Occipital lobe (tissue), 3 donors: ENCODE measurements at places on chromosomes 1 and 21.

DNA sequence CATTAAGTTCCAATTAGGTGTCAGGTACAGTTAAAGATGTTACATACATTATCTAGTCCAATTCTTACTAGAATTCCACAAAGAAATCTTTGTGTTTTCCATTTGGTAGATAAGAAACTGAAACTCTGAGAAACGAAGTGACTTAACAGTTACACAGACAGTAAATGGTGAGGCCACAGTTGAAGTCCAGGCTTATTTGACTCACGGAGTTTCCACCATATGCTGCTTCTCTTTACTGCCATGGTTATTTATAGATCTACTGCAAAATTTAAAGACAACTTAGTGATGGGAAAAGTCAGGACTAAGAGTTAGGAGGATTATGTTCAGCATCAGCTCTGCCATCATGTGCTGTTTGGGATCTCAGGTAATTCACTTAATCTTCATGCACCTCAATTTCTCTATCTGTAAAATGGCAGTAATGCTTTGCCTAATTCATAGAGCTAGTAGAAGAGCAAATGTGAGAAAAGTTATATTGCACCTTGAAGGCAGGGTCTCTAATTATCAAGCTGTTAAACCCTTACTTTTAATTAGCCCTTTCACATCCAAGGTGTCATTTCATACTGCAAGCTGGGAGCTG, 26.2 kb upstream of the SAMSN1 start:
- DNase-seq, result no peak

GRCh38 chr1:75589637-75590036, 21.3 kb downstream of the SLC44A5 start:
- no peak for DNase-seq

DNA sequence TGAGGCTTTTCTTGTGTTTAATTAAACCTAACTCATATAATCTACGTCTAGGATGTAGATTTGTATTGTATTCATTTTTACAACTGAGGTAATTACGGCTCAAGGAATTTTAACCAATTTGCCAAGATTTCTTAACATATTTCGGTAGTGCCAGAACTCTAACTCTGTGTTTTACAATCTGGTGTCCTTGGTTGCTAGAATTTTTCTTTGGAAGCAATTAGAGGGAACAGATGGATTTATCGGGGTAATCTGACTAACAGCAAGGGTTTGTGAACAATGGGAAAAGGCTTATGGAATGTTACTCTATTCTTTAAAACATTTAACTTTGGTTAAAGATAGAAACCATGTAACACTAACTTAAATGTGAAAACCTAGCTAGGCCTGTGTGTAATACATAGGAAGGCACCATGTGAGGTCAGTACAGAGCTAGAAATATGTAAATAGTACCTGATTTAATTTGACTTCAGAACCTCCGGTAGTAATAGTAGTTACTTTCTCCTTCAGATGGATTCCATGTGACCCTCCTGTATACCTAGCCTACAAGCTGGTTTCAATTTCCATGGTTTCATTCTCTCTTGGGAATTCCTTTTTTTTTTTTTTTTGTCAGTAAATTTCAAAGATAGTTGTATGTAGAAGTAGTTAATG, 1.2 kb downstream of the MTF2 start:
- no peak for DNase-seq

DNA sequence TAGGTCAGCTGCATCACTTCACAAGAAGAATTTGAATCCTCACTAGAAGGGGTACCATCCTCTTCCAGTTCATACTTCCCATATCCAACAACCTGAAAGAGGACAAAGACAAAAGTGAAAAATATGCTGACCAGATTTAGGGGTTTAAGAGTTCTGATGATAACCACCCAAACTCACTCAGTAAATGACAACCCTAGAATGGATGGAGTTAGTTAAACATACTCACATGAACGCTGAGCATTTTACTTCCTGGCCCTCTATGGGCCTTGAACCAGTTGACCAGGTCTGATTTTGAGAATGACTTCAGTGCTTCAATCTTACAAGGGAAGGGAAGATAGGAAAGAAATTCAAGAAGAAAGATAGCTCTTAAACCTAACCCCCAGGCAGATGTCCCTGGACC, 89.2 kb downstream of the NRDC start:
- no peak for DNase-seq

GRCh38 chr1:50181027-50181663, 72.4 kb downstream of the ELAVL4 start:
- DNase-seq, result no peak

DNA sequence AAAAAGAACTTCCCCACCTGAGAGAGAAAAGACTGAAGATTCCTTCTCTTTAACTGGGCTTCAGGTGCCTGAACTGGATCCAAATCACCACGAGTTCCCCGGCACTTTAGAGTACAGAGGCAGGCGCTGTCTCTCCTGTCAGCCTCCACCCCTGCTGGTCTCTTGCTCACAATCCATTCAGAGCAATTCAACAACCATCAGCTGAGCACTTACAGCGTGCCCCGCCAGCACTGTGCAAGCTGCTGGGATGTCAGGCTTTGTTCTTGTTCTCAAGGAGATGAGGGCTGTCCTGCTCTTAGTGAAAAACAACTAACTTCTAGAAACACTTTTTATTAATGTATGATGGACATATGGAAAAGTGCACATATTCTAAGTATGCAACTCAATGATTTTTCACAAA, 68.7 kb upstream of the VAMP3 start:
- DNase-seq, result peak; percentile 31

GRCh38 chr1:244788493-244789275, 46.8 kb upstream of the COX20 start:
- DNase-seq, result no peak

- no peak for DNase-seq
These were observed 15.4 kb downstream of the ACTRT2 start for GRCh38 chr1:3036447-3037280.

- DNase-seq, result no peak
These were observed 75.7 kb downstream of the GALNT2 start for GRCh38 chr1:230142608-230143210.

- no peak for DNase-seq
These were observed 19.2 kb downstream of the CD247 start for GRCh38 chr1:167499106-167499505.

DNA sequence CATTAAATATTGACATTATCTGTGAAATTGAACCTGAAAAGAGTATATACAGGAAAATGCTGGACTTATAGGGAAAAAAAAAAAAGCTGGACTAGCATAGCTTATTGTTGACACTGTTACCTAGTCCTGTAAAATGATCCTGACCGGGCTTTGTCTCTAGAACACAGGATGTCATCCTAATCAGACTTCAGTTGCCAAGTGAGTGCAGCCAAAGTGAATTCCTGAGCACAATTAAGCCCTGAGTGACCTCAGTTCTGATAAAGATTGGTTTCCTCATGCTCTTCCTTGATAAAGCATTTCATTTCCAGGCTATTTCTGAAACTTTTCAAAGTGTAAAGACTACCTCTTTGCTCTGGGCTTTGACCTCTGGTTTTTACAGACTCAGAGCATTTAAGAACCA, 19.8 kb downstream of the SELP start:
- no peak for DNase-seq

DNA sequence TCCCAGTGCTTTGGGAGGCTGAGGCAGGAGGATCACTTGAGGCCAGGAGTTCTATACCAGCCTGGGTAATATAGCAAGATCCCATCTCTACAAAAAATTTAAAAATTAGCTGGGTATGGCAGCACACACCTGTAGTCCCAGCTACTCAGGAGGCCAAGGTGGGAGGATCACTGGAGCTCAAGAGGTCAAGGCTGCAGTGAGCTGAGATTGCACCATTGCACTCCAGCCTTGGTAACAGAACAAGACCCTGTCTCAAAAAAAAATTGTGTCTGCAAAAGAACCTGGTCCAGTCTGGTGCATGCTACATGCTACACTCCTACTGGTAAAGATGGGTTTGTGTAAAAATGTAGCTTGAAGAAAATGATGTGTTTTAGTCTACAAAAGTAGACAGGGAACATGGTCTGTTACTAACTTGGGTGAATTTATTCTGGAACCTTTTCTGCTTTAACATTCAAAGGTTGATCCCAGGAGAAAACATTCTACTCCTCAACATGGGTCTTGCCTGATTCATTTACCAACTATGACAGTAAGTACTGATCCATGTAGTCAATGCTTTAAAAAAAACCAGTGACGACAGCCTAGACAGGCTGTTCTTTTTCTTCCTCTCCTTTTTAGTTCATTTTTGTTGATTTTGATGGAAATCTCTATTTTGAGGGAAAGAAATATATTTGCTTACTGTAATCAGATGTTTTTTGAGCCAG, 32.7 kb upstream of the ENAH start:
- DNase-seq, result no peak

GRCh38 chr1:70364439-70364838, 9.9 kb upstream of the ANKRD13C start:
- DNase-seq, result no peak

DNA sequence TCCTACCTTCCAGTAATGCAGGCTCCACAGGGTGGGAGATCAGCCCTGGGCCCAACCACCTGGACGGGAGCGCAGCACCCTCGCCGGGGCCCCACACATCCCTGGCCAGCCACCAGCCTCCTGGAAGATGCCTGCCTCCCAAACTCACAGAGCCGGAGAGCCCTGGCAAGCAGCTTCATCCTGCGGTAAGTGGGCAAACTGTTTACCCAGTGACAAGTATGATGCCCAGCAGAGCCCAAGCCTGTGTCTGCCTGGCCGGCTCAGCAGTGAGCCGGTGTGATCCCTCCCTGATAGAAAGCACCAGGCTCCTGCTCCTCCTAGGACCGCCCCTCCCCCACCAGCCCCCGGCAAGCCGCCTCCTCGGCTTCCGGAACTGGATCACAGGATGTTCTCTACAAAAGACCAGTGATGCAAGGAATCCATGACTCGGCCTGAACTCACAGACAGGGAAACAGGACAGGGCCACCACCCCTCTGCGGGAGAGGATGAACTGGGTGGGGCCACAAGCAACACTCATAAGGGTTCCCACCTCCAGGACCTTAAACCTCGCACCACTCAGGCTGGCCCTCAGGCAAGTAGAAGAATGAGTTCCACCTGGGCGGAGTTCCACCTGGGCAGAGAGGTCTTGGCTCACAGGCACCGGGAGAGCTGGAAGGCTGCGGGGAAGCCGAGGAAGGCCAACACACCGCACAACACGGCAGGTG, 7.9 kb downstream of the ACOT7 start:
- peak; percentile 59 for DNase-seq
